ENCODE measurements at places on chromosomes 3 and 15.

GRCh38 chr3:52777959-52778805 lies 783 bp downstream of the ITIH1 start:
- H3K36me3 ChIP-seq: no peaks in the 10 kb centered on the region
- H3K27ac ChIP-seq: no peak overlapping the region
- no peaks in the 10 kb centered on the region for H3K4me1 ChIP-seq
- no peak overlapping the region for H3K4me3 ChIP-seq
- DNase-seq: no peak

GRCh38 chr3:53353202-53353601 lies 5.9 kb upstream of the DCP1A start:
- H3K4me1 ChIP-seq: no peaks in the 10 kb centered on the region

GRCh38 chr3:128075522-128076482 lies 23.6 kb downstream of the SEC61A1 start:
- H3K27ac ChIP-seq: no peak overlapping the region
- H3K4me3 ChIP-seq: peak overlapping the region; percentile 51
- H3K4me1 ChIP-seq: peaks cover 3% of the 10 kb centered on the region
- peaks cover 17% of the 10 kb centered on the region for H3K36me3 ChIP-seq
- no peaks in the 10 kb centered on the region for H3K27me3 ChIP-seq
- peak; percentile 77 for DNase-seq

GRCh38 chr3:116734243-116734642 lies 24.7 kb downstream of the TUSC7 start:
- H3K27ac ChIP-seq: no peak overlapping the region
- H3K4me3 ChIP-seq: no peak overlapping the region
- no peaks in the 10 kb centered on the region for H3K4me1 ChIP-seq
- no peaks in the 10 kb centered on the region for H3K36me3 ChIP-seq
- no peak for DNase-seq

- H3K4me3 ChIP-seq: no peak overlapping the region
- H3K27ac ChIP-seq: no peak overlapping the region
- H3K36me3 ChIP-seq: no peaks in the 10 kb centered on the region
- DNase-seq: no peak
- H3K27me3 ChIP-seq: no peaks in the 10 kb centered on the region
Measured at GRCh38 chr3:100209948-100210771, 50.6 kb upstream of the TBC1D23 start.

GRCh38 chr3:29609328-29609811 lies 328.5 kb downstream of the RBMS3 start:
- H3K27me3 ChIP-seq: no peaks in the 10 kb centered on the region
- no peaks in the 10 kb centered on the region for H3K36me3 ChIP-seq
- DNase-seq: no peak
- no peaks in the 10 kb centered on the region for H3K4me1 ChIP-seq
- no peak overlapping the region for H3K4me3 ChIP-seq

DNA sequence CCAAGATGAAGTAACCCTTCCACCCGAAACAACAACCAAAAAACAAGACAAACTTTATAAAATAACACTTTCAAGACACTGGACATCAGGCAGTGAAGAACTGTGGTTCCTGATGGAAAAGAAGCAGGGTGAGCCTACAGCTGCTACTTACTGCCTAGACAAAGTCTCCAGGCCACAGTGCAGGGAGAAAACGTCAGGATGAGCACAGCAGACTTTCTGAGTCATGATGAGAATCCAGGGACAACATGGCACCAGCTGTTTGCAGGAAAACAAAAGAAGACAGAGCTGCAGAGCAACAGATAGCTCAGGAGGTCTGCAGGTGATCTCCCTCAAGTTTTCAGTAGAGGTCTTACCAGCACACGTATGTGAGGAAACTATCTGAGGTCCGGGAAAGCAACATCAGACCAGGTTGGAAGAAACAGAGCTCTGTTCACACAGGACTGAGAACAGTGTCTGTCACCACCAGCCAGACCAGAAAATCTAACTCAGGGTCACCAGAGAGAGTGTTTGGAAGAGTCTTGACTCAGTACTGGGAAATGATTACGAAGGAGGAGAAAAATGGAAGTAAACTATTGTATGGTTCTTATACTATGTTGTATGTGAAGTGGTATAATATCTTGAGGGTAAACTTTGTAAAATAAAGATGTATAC lies 108.9 kb downstream of the ANO10 start:
- no peak overlapping the region for H3K27ac ChIP-seq
- H3K36me3 ChIP-seq: no peaks in the 10 kb centered on the region
- H3K4me1 ChIP-seq: no peaks in the 10 kb centered on the region
- H3K4me3 ChIP-seq: no peak overlapping the region
- no peak for DNase-seq

DNA sequence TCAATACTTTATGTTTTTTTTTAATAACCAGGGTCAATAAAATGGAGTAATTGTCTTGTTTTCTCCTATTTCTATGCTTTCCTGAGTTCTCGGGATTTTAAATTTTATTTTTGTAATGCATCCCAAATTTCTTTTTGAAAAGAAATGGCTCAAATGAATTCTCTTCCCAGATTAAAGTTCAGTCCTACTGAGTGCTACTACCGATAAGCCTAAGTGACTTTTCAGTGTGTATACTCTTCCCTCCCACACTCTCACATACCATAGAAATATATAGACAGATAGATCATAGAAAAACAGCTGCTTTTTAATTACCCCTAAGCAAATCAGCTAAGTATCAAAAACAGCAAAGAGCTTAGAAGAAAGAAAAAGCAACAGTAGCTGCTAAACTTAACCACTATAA lies 1.5 kb downstream of the SERPINI1 start:
- no peak overlapping the region for H3K27ac ChIP-seq
- H3K4me1 ChIP-seq: no peaks in the 10 kb centered on the region
- H3K27me3 ChIP-seq: no peaks in the 10 kb centered on the region
- H3K4me3 ChIP-seq: no peak overlapping the region
- DNase-seq: no peak
